ENCODE measurements at places on chromosomes 2 and 18. TPM values are rescaled to one million over a fixed set of nuclear protein-coding genes. Genes with fewer than 3 reads are reported as not detected.

The FOXD4L1 gene
- 0.27 TPM for polyA plus RNA-seq

GRCh38 chr2:193778293-193778692 lies 1583.6 kb upstream of the TMEFF2 start:
- DNase-seq = no peak

The PROM2 gene
- 32.6 TPM for polyA plus RNA-seq

The ITM2C gene
- 1,051 TPM for polyA plus RNA-seq

The UGT1A10 gene
- not detected for polyA plus RNA-seq

DNA sequence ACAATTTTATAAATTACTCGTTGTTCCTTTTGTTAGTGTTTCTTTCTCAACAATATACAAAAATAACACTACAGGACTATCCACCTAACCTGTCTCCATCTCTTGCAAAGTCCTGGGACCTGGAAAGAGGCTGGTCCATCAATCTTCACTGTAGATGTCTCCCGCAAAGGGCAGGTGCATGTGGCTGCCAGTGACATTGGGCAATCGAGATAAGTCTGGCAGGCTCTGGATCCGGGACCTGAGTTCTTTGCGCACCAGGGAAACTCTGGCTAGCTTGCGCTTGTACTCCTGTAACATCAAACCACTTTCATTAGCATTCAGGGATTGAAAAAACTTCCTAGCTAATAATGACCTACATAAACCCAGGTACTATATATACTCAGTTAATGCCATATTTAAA lies 20.5 kb downstream of the RMP24 start:
- DNase-seq = no peak

The IFIH1 gene
- 7.4 TPM for polyA plus RNA-seq

DNA sequence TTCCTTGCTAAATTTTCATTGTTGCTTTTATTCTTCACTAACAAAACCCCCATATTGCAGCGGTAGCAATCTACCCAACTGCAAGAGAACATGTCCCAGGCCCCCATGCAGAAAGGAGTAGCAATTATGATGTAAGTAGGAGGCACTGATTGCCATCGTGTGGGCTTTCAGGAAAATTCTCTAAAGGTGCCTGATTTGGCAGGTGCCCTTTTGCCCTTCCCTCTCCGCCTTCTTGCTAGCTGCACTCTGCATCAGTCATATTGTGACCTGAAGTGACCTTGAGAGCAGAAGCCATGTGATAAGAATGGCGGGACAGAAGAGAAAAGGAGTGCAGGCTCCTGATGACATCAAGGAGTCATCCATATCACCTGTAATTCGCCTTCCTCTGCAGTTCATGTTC lies 112.1 kb downstream of the NCKAP5 start:
- DNase-seq = no peak

The HES6 gene
- 4.7 TPM for polyA plus RNA-seq

DNA sequence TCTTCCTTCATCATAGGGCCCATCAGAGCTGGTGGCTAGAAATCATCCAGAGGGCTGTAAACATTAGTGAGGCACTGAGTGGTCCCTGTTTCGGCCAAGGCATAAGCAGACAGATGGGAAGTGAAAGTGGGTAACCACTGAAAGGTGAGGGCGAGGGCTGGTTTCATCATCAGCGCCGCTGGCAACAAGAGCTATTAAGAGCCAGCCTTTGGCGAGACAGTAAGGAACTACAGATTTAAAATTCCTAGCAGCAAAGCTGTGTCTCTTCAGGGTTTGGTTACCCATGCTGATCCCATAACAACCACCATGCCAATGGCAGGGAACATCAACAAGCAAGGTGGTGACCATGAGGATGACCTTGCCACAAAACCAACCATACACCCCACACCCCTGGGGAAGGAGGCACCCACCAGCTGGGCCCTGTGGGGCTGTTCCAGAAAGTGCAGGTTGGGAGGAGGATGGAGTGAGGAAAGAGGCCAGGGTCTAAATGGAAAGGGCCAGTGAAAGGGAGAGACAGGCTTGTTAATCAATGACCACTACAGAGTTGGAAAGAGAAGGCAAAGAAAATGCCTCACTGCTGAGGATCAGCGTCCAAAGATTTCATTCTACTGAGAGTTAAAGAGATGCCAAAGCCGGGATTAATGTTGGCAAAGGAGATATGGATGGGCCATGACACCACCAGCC lies 9.0 kb upstream of the SLC20A1 start:
- DNase-seq = no peak

The ONECUT2 gene
- polyA plus RNA-seq = 0.08 TPM

The CROCC2 gene
- polyA plus RNA-seq = not detected

- DNase-seq = no peak
Observed at GRCh38 chr2:19073522-19073921, 284.9 kb downstream of the OSR1 start.

- no peak for DNase-seq
Observed at GRCh38 chr2:235244255-235245220, 249.3 kb upstream of the AGAP1 start.

DNA sequence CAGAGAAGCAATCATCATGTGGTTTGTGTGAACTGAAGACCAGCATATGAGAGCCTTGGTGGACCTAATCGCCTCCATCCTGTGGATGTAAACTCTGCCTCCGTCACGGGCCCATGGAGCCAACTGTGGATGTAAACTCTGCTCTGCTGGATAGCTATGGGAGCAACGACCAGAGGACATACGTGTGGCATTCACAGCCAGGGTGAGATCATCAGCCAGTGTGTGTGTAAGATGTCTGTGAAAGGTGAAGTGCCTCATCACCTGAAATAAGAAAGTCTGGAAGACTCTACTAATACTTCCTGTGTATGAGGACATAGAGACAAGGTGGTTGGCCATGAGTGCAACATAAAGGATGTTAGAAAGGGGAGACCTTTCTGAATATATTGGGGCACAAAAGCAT lies 63.5 kb downstream of the CYB5A start:
- no peak for DNase-seq

DNA sequence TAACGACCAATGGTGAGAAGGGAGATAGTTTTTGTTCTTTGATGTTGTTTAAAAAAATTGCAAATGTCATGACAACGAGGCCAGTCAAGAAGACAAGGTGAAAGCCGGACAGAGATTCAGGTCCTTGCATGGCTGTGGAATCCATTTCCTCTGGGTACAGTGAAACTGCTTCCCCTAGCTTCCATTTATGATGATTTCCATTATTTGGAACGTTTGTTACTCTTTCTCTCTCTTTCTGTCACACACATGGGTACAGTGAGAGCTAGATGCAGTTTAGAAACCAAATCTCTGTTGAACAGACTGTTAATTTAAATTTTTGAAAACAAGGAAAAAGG lies 57.4 kb upstream of the MSH2 start:
- DNase-seq = no peak

DNA sequence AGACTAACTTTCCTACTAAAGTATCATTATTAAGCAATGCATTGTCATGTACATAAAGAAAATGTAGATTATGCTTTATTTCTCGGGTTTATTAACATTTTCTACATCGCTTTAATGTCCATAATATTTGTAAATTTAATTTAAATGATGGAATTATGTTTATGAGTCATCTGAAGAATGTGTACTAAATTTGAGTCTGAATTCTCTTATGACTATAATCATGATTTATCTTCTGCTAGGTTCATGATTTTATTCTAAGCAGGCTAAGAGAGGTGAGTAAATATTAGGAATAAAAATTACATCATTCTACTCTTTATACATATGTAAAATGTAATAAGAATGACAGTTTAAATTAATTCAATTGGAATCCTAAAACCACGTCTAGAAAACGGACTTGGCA lies 206.3 kb upstream of the NOL4 start:
- DNase-seq = no peak

- no peak for DNase-seq
Observed at GRCh38 chr2:171226461-171226860, 65.8 kb upstream of the TLK1 start.

- DNase-seq = no peak
Observed at GRCh38 chr2:115910270-115910669, 1467.8 kb downstream of the DPP10 start.

DNA sequence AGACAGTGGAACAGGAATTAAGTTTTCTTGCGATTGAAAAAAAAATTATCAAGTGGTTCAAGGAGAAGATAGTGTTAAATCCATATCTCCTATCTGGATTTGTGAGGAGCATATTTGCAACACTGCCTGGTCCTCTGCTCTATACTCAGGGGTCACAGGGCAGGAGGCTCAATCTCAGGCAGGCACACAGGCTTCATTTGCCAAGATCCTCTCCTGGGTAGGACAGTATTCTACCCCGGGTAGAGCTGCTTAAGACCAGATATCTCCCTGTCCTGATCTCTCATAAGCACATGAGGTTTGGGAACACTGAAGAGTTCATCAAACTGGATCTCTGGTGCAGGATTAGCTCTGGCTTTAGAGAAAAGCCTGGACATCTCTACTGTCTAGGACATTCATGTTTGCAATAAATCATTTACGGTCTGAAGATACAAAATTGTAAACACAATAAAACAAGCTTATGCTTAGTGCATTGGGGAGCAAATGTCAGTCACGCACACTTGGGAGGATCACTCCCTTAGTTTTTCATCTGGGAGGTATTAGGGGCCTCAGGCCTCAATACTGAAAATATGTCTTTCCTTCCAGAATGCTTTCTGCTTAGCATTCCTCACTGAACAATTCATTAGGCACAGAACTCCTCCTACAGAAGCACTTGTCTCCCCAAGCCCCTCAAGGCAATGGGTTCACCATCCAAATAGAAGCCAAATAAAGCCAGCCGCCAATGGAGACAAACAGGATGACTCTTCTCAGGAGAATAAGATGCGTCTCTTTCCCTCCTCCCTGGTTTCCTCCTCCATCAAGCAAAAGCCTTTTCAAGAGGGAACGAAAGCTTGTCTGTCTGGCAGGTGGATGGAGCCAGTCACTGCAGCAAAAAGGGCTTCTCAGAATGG lies 34.1 kb upstream of the LCLAT1 start:
- no peak for DNase-seq

GRCh38 chr2:74316627-74317295 lies 26.5 kb downstream of the SLC4A5 start:
- no peak for DNase-seq

DNA sequence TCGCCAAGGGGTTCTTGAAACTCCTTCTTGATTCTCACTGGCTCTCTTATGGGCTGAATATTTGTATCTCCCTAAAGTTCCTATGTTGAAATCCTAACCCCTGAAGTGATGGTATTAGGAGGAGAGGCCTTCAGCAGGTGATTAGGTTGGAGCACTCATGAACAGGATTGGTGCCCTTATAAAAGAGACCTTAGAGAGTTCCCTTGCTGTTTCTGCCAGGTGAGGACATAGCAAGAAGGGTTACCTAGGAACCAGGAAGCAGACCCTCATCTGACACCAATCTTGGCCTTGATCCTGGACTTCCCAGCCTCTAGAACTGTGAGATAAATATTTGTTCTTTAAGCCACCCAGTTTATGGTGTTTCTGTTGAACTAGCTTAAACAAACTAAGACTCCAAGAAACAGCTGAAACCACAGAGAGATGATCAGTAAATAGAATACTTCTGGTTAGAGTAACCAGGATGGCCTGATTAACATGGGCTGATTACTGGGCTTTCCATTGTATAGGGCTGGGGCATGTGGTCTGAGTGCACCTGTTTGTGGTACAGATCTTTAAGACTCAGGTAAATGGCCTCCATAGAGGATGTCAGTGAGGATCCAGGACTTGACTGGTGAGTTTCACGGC lies 7.7 kb upstream of the CDC42EP3 start:
- no peak for DNase-seq

The MC5R gene
- 0.24 TPM for polyA plus RNA-seq

The COBLL1 gene
- polyA plus RNA-seq = 117 TPM

GRCh38 chr2:146602383-146602782 lies 1242.4 kb upstream of the ACVR2A start:
- DNase-seq = no peak

GRCh38 chr18:79182047-79182713 lies 113.0 kb downstream of the ATP9B start:
- DNase-seq = no peak

The ARHGEF33 gene
- polyA plus RNA-seq = 2.1 TPM

DNA sequence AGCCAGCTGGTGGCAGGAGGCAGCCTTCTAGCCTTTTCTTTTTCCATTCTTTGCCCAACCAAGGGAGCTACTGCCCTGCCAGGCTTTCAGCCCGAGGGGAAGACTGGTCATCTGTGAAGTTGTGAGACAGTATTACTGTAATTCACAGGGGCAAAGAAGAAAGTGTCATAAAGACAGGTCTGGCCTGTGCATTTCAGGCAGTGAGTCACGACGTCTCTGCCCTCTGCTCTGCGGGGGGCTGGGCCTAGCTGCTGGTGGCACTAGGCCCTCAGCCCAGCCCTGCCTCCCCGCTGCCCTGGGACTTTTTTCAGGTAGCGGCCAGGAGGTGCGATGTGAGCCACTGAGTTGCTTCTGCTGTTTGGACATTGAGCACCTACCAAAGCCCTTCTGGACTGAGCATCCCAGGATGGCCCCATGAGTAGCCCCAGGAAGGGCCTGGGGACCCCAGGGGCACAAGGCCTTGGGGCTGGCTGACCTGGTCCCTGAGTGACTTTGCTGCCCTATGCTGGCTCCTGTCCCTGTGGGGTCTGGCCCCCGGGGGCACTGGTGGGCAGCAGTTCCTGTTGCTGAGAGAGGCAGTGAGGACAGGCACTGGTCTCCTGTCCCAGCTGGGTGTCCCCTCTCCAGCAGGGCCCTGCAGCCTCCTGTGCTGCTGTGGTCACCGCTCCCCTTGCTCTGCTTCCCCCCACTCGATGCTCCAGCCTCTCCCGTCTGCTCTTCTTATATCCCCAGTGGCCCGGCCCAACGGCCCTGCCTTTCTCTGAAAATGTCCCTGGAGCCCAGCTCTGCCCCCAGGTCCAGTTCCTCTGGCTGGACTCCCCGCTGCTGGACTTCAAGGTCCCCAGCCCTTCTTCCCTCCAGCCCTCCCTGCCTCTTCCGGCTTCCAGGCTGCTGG lies 7.0 kb downstream of the INHBB start:
- DNase-seq = no peak

- DNase-seq = no peak
Observed at GRCh38 chr2:75466708-75467311, 93.9 kb downstream of the EVA1A start.

DNA sequence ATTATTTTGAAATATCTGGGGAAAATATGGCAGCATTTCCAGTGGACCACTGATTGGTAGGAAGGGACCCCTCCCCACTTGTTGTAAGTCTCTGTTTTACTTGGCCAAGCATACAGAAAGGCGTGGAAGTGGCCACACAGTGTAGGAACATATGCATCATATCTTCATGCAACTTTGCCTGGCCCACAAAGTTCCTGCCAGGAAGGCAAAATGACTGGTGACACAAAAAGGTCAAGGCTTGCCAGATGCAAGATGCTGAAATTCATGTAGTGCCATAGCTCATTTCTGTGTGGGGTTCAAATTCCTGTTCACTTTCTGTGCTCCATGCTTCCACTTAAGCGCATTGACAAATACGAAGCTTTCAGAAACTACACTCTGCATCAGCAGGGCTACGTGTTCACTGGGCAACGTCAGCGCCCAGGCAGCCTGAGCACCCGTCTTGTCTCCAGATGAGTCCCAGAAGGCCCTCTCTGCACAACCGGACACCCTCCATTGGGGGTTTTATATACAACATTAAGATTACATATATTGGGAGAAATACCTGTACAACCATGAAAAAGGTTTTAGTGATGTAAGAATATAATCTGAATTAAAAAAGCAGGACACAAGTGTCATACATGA lies 3.6 kb downstream of the DYNC2LI1 start:
- no peak for DNase-seq

The ING5 gene
- polyA plus RNA-seq = 43.6 TPM

The SLC9A4 gene
- 8.0 TPM for polyA plus RNA-seq

The C2orf66 gene
- not detected for polyA plus RNA-seq
